ENCODE measurements at places on chromosomes 3 and 15.

DNA sequence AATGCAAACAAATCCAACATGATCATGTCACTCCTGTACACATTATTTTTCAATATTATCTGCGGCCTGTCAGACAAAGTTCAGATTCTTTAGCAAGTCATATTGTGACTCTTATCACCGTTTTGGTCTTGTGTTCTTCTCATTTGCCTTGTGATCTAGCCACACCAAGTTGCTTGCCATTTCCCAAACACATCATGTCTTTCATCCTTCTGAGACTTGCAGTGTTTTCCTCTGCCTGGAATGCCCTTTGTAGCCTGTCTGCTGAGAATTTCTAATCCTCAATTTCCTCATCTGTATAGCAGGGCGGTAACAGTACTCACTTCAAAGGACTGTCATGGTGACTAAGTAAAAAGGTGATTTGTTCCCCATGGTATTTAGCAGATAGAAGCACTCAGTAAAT is 135.0 kb downstream of the GREM1 start:
- peak; percentile 38 for DNase-seq

GRCh38 chr3:110569073-110569472 is 502.5 kb upstream of the NECTIN3 start:
- DNase-seq, result no peak

DNA sequence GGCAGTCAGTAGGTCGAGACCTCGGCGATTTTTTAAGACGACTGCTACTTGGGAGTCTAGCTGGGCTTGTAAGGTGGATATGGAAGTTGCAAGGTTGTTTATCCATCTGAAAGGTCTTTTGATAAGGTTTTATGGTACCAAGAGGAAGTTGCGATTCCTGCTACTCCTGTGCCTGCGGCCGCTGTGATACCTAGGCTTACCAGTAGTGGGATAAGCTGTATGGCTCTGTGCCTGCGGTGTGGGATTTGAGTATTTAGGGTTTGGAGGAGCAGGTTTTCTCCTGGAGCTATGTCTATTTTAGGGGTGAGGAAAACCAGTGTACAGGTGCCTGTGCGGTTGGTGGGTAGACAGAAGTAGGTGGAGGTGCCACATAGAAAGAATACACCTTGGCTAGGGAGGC is 1059.8 kb downstream of the SI start:
- DNase-seq, result no peak

- DNase-seq, result no peak
Observed at GRCh38 chr15:72389231-72389630, 8.9 kb upstream of the TMEM202 start.

GRCh38 chr3:128404276-128405068 is 62.2 kb downstream of the DNAJB8 start:
- DNase-seq, result no peak

- DNase-seq, result no peak
Observed at GRCh38 chr3:12574131-12574530, 17.2 kb downstream of the MKRN2 start.

DNA sequence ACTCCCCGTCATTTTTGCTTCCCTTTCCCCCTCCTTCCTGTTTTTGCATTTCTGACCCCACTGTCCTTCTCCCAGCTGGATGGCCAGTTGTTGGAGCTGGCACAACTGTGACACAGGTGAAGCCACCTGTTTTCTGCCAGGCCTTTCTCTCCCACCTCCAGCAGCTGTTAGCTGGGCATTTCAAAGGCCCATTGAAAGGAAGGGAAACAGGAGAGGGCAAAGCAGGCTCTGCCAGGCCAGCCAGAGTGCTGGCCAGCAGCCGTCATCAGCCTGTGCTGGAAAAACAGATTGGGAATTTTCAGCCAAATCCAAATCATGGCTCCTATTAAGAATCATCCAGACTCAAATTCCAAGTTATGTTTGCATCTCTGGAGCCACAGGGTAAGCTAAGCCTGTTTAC is 155.2 kb upstream of the C2CD4B start:
- DNase-seq, result no peak

DNA sequence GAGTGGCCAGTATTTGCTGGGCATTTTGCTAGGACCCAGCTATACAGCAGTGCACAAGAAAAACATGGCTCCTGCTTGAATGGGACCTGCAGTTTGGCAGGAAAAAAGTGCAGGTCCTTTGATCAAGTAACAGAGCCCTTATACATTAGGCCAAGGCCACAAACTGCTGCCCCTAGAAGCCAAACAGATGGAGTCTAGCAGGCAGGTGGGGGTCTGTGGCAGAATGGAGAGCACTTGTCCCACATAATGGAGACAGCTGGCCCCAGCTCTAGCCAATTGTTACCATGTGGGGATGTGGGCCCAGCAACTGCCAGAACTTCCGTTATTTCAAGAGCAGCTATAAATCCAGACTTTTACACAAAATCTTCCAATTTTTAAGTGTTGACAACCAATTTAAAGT is 79.3 kb downstream of the SHQ1 start:
- no peak for DNase-seq

DNA sequence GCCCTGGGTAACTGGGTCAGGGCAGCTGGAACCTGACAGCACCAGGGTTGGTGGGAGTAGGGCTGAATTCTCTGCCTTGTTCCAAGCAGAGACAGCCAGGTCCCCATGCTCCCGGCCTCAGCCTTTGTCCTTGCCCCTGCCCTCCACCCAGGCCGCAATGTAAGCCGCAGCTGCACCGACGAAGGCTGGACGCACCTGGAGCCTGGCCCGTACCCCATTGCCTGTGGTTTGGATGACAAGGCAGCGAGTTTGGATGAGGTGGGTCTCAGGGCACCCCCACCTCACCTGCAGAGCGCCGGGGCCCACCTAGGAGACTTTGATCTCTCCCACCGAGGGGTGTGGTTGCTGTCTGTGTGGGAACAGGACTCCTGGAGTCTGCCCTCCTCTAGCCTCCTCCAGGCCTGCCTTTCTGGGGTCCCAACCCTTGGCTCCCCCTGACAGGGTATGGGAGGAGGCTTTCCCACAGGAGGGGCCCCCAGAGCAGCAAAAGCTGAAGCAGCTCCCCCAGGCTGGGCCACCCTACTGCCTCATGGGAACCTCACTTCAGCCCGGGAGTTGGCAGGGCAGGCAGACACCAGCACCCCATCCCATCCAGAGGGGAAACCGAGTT is 23.4 kb downstream of the VIPR1 start:
- DNase-seq, result no peak

GRCh38 chr15:68441045-68441743 is 9.2 kb upstream of the ITGA11 start:
- no peak for DNase-seq

- DNase-seq, result no peak
Observed at GRCh38 chr3:106097817-106098435, 229.1 kb upstream of the CBLB start.

DNA sequence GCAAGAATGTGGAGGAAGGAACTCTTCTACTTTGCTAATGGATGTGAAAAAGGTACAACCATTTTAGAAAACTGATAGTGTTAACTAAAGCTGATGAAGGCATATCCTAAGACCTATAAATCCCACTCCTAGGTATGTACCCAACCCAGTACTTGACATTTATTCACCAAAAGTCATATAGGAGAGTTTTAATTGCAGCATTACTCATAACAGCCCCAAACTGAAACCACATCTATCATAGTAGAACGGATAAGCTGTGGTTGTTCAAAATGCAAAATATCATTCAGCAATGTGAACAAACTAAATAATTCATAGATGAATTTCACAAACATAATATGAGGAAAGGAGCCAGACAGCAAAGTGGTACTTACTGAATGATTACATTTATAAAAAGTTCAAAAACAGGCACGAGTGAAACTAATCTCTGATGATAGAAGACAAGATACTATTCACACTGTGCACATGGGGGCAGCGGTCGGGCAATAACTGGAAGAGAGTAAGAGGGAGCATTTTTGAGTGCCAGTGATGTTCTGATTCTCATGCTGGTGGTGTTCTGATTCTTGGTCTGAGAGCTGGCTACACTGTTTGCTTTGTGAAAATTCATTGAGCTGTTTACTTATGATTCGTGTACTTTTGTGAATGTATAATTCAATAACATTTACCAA is 34.3 kb downstream of the GOLIM4 start:
- DNase-seq, result no peak

GRCh38 chr3:134985864-134986715 is 191.0 kb downstream of the EPHB1 start:
- DNase-seq, result no peak

- DNase-seq, result no peak
Observed at GRCh38 chr3:169865176-169865767, 4.5 kb downstream of the LRRC31 start.

- no peak for DNase-seq
Observed at GRCh38 chr3:79253271-79253670, 514.5 kb downstream of the ROBO1 start.

DNA sequence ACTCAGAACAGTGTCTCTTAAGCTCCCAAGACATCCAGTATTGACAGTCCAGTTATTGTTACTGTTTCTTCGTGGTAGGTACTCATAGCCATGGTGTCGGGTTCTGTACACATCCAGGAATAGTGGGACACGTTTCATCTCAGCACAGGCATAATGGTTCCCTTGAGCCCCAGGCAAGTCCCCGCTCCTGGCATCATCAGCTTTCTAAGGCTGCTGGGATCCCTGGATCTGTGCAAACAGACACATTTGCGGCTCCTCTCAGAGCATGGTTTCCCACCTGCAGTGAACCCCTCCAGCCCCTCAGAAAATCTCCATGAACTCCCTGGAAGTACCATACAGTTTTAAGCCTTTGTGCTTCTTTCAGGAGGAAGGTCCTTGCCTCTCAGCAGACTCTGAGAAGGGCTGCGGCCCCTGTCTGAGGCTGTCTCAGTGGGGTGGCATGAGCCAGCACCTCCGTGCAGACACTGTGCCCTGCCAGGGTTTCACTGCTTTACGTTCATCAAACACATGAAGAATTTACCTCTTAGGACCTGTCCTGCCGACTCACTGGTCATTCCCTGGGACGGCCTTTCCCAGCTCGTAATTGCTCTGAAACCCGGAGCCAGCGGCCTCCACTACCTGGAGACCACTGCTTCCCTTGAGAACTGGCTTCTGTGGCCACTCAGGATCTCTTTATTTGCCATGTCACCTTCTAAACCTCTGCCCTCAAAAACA is 124.9 kb downstream of the LRRK1 start:
- no peak for DNase-seq

DNA sequence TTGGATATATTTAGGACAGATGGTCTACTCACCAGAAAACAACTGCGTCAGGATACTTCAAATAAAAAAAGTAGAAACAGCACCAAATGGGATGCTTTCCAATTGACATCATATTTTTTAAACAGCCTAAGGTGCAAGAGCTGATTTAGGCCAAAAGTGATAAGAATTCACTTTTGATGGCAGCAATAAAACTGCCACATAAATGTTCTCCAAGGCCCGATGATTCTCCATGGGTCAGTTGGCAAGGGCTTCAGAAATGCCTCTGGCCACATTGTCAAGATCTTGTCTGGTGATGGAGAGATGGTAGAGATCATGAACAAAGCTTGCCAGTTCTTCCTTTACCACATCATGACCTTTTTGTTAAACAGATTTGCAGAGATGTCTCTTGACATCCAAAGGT is 38.9 kb downstream of the LDHAL6B start:
- no peak for DNase-seq

All from RCC 7860 (cell line).